ENCODE measurements at places on chromosomes 5 and 9.

DNA sequence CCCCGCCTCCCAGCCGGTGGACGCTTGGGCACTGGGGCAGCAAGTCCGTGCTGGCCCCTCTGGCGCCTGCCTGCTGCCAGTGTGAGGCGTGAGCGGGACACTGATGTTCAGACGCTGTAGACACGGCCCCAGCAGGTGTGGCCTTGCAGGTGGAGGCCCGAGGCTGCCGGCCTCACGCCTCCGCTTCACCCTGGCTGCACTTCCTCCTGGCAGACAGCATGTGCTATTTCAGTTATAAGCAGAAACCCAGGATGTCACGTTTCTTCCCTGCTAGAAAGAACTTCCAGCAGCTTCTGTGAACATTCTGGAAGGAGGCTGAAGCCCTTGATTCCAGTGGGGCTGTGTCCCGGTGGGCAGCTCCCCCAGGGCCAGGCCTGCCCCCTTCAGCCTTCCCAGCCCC lies 114.8 kb upstream of the FCN2 start:
- no peak for DNase-seq

- DNase-seq = no peak
Observed at GRCh38 chr5:132277256-132277655, 16.9 kb upstream of the SLC22A4 start.

DNA sequence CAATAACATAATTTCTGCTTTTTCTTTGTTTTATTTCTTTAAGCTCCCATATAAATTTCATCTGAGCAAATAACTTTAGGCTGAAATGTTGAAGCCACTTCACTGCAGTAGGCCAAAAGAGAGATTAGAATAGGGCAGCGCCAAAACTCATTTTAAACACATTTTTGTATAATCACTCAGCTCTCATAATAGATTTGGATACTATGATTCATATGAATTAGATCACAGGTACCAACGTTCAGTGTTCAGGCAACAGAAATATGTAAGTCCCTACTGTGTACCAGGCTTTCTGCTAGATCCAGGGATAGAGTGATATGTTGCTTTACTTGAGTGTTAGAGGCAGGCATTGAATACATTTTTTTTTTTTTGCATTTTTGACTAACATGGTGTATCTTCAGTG lies 370.5 kb downstream of the PTPRD start:
- DNase-seq = no peak

GRCh38 chr9:125549039-125549438 lies 158.0 kb downstream of the MAPKAP1 start:
- no peak for DNase-seq

DNA sequence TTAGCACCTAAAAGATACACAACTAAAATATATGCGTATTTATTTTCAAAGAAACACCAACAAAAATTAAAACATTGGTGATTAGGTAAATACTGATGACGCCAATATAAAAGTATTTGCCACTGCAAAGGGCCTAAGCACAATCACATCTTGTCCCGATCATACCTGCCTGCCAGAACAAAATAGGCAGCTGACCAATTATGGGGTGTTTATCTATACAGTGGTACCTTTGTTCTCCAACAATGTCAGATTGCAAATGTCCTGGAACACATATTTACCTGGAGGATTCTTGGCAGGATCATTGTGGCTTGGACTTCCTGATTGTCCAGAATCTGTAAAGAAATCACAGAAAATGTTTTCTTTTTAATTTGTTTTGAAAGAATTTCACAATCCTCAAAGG lies 134.5 kb downstream of the NFIB start:
- no peak for DNase-seq

- no peak for DNase-seq
Observed at GRCh38 chr9:79007701-79008483, 563.9 kb upstream of the TLE4 start.

DNA sequence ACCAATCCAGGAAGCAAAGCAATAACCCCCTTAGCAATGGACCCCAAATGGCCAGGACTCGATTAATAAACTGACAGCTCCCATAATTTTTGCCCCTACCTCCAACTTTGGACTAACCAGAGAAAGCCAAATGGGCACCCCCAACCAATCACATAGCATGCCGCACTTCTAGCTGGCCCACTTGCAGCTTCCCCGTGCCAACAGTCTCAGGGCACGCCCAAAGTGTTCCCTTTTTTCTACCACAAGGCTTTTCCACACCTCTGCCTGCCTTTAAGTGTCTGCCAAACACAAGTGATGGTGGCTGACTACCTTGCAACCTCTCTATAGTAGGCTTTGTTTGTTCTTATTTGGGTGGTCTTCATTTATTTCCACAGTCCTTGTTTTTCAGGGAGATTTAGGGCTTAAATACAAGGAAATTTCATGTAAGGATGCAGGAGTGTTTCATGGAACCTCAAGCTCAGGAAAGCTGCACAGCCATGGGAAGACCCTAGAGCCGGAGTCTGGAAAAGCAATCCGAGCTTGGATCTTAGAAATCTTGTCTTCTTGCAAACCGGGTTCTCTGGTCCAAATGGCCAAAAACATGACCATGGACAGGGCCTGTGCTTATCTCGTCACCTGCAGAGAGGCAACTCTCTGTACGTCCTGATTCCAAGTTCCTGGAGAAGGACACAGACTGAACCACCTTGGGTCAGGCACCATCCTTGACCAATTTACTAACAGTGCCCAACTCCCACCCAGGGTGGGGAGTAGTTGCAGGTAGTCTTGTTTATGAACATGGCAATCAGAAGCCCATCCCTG lies 89.2 kb downstream of the THBS4 start:
- no peak for DNase-seq

DNA sequence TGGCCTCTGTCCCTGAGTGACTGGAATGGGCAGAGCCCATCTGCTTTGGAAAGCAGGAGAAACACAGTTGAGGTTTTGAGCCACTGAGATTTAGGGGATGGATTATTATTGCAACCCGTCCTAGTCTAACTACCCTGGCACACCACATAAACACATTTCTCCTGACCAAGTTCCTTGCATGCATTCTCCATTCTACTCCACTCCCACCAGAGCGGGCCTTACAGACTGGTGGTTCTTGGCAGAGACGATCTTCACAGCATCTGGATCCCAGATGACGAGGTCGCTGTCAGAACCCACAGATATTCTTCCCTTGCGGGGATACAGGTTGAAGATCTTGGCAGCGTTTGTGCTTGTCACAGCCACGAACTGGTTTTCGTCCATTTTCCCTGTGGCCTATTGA lies 111.0 kb downstream of the DPYSL3 start:
- DNase-seq = no peak

GRCh38 chr5:122401976-122402725 lies 90.1 kb downstream of the SNCAIP start:
- no peak for DNase-seq

- DNase-seq = no peak
Observed at GRCh38 chr5:74892921-74893320, 26.7 kb upstream of the FAM169A start.

- DNase-seq = no peak
Observed at GRCh38 chr5:168055141-168055683, 236.2 kb upstream of the WWC1 start.

DNA sequence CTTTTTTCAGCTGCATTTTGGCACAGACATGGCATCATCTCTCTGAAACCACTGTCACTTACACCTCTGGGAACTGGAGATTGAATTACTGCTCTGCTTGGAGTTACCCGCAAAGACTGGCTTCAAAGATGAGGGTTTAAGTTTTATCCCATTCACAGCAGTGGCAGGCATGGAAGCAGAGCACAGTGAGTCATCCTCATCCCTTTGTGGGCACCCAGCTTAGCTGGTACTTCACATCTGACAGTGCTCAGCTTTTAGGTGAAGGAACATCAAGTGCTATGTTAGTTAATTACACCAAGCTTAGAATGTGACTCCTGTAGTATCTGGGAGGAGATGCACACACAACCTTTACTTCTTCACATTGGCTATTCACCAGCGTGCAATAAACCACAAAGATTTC lies 24.8 kb upstream of the ALDH1A1 start:
- DNase-seq = no peak

GRCh38 chr5:127112347-127112864 lies 39.1 kb upstream of the C5orf63 start:
- DNase-seq = no peak

DNA sequence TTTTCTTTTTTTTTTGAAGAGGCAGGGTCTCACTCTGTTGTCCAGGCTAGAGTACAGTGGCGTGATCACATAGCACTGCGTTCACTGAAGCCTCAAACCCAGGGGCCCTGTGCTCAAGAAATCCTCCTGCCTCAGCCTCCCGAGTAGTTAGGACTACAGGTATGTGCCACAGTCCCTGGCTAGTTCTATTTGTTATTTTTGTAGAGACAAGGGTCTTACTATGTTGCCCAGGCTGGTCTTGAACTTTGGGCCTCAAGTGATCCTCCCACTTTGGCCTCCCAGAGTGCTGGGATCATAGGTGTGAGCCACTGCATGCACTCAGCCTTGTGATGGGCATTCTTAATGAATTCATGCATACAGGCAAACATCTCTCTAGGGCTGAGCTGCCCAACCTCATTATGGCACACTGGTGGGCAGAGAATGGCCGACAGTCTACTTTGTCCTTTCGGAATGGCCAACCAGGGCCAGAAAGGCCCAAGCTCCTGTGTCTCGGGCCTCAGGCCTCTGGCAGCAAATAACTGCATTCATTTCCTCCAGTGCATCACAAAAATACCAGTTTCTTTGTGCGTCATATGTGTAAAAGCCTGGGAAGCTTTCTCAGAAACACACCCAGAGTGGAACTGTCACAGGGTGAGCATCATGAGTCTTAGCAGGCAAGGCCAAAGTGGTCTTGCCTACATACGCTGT lies 27.2 kb downstream of the ANXA6 start:
- DNase-seq = no peak

- DNase-seq = no peak
Observed at GRCh38 chr5:11683666-11684065, 220.6 kb downstream of the CTNND2 start.

- no peak for DNase-seq
Observed at GRCh38 chr5:152151113-152151512, 226.5 kb upstream of the GLRA1 start.

DNA sequence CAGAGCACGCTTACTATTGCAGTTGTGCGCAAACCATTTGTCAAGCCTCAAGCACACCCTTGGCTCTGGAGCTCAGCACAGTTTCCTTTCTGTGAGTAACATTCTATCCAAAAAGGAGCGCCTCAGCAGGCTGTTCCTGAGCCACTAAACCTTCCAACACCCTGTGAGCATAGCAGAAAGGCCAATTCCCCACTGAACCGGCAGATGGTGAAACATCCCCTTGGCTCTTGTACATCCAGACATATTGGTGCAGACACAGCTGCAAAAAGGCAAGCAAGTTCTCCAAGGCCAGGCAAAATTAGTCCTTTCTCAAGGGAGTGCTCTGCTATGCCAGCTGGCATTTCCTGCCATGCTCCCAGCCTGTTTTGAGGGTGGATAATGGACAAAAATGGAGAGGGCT lies 44.1 kb upstream of the CEMIP2 start:
- no peak for DNase-seq

DNA sequence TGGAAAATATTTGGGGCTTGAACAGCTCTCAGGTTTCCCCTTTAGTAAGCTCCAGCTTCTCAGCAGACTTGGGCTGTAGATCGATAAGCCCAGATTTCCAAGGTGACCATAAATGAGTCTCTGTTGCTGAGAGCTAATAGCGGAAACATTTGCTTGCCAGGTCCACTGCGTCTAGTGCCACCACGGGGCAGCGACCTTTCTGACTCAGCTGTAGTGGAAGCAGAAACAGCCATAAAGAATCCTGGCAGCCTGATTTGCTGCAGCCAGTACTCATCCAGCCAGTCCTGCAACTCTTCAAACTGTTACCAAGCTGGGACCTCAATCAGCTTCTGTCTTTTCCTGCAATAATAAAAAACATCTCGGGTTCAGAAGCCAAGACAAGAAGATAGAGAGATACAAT lies 241.7 kb downstream of the DOCK8 start:
- DNase-seq = no peak

- DNase-seq = no peak
Observed at GRCh38 chr5:6774721-6775204, 61.5 kb downstream of the TENT4A start.

GRCh38 chr5:145158730-145159129 lies 676.4 kb downstream of the PRELID2 start:
- DNase-seq = no peak

DNA sequence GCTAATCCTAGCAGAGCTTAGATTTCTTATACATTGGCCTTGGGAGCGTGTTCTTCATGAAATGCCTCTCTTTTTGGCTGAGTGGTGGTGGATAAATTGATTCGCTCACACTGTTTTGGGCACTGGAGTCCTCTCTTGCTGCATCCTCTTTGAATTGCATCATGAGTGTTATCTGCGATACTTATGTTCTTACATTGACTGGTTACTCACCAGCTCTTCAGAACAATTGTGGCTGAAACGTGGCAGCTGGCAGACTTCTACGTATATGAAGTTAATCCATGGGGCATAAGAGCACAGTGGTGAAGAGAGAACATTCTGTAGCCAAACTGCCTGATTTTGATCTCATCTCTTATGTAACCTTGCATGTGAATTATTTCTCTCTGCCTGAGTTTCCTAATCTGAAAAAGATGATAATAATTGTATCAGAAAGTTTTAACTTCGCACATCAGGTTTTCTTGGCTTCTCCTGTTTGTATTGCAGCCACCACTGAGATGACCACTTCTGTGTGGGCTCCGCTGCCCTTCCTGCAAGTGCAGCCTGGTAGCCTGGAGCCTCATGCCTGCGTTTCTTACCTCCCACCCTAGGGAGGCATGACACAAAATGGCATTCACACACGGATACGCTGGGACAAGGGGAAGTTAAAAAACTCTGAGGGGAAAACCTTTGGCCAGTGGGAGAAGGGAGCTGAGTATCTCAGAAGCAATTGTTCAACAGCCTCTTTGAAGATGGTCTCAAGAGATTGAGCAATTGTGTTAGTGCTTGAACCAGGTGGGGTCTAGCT lies 295.2 kb downstream of the ARHGAP26 start:
- DNase-seq = no peak

DNA sequence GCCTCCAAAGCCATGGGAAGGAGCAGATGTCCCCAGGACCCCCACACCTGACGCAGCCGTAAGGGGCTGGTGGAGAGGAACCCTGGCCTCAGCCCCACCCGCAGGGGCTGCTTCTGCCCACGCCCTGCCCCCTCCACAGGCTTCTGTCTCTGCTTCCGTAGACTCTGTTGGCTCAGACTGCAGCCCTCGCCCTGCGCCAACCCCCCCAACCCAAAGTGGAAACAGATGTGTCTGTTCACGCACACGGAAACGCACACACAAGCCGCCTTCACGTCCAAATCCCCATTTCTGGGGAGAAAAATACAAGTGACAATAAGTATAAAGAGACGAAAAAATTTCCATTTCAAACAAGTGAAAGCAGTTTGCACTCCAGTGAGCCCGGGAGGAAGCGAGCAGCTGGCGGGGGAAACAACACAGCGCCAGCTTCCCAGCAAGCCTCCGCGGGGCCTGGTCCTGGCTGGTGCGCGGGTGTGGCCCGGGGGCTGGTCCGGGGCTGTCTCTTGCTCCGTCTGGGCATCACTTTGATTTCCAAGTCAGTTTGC lies 32.6 kb upstream of the RXRA start:
- no peak for DNase-seq

DNA sequence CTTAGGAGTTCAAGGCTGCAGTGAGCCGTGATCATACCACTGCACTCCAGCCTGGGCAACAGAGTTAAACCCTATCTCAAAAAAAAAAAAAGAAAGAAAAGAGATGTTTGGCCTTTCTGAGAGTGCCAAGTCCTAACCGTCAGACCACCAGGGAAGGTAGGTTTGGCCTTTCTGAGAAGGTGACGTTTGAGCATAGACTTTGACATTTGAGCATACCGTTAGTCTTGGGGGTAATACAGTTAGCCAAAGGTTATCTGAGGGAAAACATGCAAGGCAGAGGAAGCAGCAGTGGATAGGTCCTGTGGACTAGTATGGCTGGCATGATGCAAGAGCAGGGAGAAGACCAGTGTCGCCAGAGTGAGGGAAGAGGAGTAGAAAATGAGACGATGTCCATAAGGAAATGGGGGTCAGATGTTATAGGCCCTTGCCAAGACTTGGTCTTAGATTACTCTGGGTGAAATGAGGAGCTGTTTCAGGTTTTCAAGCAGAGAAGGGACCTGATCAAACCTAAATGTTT lies 50.2 kb downstream of the HSDL2 start:
- DNase-seq = no peak

Data from upper lobe of right lung (tissue), 1 donor.